ENCODE measurements at places on chromosomes 5 and 9.

GRCh38 chr5:117255211-117256027 lies 680.8 kb upstream of the SEMA6A start:
- no peak for DNase-seq

DNA sequence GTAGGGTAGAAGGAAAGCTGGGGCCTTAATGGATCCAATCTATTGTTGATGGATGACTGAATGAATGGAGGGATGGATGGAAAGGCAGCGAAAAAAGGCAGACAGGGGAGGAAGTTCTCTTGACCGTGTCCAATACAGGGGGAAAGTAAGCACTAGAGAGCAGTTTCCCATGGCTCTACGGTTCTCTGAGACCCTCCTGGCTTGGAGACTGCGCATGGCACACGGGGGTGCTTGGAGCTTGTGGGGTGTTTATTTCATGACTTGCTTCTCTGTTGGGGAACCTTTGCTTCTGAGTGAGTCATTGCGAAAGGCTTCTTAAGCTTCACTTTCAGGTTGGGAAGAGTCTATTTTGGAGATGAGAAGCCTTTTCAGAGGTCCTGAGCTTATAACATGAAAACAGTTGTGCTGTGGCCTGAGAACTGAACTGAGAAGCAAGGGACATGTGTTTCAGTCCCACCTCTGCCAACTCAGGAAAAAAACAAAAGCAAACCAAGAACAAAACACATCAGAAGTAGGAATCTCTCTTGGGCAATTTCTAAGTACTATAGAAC lies 12.8 kb upstream of the TEX48 start:
- DNase-seq: no peak

DNA sequence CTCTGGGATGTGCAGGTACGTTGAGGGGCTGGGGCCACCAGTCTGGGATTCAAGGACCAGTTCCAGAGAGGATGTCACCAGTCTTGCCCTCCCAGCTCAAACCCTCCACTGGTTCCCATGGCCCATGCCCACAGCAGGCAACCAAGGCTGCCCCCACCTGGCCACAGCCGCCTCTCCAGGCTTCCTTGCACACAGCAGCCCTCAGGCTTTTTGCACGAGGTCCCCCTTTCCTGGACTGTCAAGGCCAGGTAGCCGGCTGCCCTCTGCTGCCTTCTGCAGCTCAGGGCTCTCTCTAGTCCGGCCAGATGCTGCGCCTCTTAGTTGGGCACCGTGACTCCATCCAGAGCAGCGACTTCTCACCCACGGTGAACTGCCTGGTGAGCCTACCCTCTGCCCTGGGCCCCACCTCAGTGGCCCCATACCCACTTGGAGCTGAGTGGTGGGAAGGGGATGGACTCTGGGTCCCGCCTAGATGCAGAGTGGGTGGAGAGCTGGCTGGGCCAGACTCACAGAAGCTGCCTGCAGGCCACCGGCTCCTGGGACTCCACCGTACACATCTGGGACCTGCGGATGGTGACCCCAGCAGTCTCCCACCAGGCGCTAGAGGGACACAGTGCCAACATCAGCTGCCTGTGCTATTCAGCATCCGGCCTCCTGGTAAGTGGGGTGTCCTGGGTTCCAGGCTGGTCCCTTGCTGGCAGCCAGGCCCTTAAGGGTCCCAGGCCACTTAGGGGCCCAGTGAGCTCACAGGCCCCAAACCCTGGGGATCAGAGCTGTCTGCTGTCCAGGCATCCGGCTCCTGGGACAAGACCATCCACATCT lies 2.9 kb downstream of the WDR38 start:
- peak; percentile 70 for DNase-seq

DNA sequence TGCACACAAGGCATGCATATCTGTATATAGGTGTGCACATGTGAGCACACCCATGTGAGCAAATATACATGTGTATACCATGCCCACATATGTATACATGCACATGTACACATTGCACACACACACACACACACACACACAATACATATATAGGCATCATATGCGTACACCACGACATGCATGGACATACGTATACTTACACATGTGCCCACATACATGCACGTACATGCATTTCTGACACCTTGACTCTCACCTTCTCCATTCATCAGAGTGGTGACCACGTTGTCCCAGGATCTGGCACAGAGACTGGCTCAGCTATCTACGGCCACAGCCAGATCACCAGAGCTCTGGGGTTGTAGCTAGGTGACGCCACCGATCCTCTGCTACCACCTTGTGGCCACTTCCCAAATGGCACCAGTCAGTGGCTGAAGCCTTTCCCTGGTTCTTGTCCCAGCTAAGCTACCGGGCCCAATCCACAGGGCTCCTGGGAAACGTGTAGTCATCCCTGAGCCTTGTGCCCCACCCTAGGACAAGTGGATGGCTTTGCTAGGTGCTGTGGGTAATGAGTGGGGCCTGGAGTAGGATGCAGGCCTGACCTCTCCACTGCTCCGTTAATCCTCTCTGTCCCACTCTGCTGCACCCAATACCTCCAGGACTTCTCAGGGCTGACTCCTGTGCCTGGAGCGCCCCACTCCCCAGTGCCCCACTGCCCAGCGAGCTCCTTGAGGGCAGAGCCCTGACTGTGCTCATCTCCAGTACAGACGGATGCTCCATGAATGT lies 194.4 kb downstream of the RGS3 start:
- DNase-seq: peak; percentile 85

- no peak for DNase-seq
Observed at GRCh38 chr5:55832446-55832845, 18.7 kb upstream of the IL31RA start.

- DNase-seq: no peak
Observed at GRCh38 chr9:135817951-135818717, 89.2 kb downstream of the CAMSAP1 start.

GRCh38 chr9:14296495-14297113 lies 17.3 kb downstream of the NFIB start:
- peak; percentile 52 for DNase-seq

DNA sequence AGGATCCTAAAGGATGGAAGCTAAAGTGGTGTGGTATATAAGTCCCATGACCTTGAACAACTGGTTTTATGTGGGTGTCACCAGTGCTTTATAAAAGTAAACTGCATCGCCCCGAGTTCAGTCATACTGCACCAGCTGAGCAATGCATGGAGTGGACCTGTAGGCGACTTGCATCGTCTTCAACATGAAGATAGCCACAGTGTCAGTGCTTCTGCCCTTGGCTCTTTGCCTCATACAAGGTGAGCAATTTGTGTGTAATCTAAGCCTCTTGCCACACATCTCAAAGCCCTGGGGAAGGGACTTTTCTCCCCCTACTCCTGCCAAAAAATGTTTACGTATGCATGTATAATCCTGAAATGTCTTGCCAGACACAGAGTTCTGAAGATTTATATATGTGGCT lies at the start of gene SPINK5:
SPINK5 (plus strand) TSS at position 120 of the 400 bp plus-strand sequence; CDS start at position 185, 65 bp downstream.
- DNase-seq: no peak

- DNase-seq: no peak
Observed at GRCh38 chr5:37090781-37091180, 158.4 kb downstream of the CPLANE1 start.

DNA sequence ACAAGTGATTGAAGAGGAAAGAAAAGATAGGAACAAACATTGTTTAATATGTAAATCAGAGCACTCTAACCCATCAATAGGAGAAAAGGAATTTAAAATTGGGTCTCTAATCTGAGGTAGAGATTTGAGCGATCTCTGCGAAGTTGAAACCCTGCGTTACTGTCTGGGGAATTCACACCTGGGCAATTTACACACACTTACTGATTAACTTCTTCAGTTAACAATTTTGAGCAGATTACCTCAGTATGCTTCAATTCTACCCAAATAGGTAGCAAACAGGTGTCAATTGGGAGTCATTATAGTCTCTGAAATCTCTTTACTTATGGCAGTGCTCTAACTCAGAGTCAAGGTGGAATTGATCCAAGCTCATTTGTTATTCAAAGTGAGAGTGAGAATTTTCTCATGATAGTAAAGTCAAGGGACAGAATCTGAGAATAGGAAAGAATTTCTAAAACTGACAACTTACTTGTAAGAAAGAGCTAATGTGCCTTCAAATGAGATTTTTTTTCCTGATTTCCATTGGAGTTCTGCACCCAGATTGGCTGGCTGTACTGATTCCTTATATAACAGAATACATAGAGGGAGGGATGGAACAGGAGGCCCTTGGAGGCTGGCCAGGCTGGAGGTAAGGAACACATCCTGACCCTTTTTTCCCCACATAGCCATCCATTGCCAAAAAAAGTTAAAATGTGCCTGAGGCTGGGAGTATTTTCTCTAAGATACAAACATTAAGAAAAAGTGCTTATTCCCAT lies 27.1 kb upstream of the IFNA14 start:
- DNase-seq: no peak

GRCh38 chr9:86099701-86100364 lies 475 bp upstream of the GOLM1 start:
- DNase-seq: no peak

DNA sequence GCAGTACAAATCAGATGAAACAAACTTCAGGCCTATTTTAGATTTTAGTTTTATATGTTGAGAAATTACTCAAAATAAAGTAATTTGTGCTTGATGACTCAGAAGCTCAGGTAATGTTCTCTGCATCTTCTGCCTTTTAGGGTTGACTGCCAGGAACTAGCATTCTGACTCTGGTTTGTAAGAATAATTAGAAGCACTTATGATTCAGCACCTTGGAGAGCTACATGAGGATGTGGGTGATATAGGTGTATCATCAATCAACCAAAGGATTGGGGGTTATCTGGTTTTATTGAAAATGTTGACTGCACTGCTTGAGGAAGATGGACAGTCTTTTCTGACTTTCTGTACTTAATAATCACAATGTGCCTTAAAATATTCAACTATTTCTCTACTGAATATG lies 118.7 kb upstream of the SGCD start:
- DNase-seq: no peak

DNA sequence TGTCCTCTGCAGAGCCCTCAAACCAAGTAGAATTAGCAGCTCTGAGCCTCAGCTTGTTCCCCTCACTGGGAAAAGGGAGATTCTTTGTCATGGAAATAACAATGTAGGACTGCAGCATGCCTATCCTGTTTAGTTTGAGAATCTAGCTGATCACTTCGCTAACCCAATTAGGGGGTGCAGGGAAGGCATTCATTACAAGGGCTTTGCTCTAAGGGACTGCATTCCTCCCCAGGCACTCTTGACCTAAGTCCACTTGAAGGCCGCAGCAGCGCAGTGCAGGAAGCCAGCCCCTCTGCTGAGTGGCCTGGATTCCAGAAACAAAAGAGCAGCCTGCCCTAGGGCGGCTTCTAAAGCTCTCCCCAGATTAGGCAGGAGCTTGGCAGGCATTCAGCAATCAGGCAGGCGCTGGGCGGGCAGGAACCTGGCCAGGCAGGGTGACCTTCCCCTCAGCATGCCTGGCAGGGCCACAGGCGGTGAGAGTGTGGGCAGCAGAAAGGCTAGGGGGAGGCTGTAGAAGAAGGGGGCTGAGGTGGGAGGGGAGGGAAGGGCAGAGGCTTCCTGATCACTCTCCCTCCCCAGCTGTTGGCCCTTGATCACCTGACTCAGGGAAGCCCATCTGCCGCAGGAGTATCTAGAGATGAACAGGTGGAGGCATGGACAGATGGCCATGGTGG lies 24.8 kb downstream of the CCNJL start:
- DNase-seq: peak; percentile 79

DNA sequence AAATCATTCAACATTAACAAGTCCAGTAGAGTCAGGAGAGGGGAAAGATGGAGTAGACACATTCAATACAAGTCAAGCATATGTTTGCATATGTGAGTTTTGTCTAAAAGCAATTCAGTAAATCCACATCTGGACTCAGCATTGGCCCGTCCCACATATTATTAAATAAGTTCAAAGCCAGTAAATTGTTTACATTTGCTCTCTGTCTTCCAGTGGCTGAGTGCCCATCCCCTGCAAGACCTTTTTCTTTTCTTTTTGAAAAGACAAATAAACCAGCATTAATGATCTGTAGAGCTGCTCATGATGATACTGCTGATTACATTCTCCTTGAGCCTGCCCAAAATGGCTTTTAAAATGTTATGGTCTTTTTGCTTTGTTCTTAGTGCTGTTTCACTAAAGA lies 71.1 kb downstream of the TNC start:
- no peak for DNase-seq

- no peak for DNase-seq
Observed at GRCh38 chr9:34177593-34178435, 1.0 kb upstream of the UBAP1 start.

DNA sequence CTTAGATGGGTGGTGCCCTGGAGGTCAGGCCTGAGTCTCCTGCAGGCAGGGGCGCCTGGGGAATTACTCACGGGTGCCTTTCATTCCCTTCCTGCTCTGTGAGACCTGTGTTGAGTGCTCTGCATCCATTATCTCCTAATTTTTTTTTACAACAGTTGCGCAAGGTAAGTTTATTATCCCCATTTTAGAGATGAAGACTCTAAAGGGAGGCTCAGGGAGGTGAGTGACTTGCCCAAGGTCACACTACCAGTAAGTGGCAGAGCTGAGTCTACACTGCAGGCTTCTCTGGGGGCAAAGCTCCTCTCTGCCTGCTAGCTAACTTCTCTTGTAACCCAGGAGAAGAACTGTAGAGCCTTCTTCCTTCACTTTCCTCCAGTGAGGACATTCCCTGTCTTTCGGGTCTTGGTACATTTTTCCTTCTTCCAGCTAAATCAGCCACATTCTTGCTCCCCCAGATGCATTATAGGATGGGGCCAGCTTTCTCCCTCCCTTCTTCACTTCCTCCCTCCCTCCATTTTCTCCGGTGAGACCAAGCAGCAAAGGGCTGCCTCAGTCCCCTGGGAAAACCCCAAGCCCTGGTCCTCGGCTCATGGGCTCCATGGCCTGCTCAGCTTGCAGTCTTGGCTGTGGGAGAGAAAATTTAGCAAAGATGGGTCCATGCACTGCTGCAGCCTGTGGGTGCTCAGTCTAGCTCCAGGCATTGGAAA lies 1.8 kb downstream of the PRR7 start:
- no peak for DNase-seq

GRCh38 chr5:39164016-39164415 lies 55.3 kb downstream of the FYB1 start:
- DNase-seq: no peak

DNA sequence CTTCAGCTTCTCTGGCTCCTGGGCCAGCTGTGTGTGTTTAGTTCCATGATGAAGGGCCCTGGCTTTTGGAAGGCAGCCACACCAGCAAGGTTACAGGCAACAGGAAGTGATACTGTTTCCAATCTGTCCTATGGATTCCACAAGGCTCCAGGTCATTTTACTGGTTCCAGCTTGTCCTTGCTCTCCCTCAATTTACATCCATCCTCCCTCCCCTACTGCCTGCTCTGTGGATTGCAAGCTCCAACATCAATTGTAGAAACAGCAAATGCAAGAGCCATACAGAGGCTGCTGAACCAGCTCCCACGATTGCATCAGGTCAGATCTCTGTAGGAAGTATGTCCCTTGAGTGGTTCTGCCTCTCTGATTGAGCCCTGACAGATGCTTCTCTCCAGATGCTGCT lies 409.8 kb downstream of the NTRK2 start:
- no peak for DNase-seq

- peak; percentile 85 for DNase-seq
Observed at GRCh38 chr9:128635266-128636023, 21.2 kb downstream of the DYNC2I2 start.

DNA sequence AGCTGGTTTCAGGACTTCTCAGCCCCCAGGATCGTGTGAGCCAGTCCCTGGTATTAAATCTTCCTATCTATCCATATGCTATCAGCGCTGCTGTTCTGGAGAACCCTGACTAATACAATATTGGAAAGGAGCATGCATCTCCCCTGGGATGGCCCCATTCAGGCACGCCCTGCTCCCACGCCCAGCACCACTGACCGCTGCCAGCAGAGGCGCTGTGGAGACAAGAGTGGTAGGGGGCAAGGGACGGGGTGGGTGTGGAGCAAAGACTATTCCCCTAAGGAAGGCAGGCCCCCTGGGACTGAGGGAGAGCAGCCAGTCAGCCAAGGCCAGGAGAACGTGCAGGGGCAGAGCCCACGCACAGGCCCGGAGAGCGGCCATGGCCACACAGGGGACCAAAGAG lies 116.0 kb downstream of the VAV2 start:
- peak; percentile 58 for DNase-seq

GRCh38 chr5:150022158-150022531 lies 21.6 kb downstream of the HMGXB3 start:
- no peak for DNase-seq

All from D341Med (cell line).